ENCODE measurements at places on chromosomes 2 and 18. TPM values are rescaled to one million over a fixed set of nuclear protein-coding genes. Genes with fewer than 3 reads are reported as not detected.

DNA sequence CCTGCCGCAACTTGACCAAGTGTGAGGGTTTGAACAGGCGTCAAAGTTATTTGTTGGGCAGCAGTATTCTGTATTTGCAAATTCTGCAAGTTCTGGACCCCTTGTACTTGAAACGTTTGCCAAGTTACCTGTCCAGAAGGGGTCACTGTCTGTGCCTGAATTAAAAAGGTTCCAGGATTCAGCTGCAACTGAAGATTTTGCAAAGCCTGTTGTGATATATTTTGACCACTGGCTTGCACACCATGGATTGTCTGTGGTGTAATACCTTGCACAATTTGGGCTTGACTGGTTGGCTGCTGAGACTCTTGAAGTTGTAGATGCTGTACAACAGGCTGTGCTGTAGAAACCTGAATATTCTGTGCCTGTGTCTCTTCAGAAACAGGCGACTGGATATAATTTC lies 10.2 kb downstream of the SP3 start:
- DNase-seq: no peak

The FBXO15 gene
- total RNA-seq: 3.1 TPM

The SCG2 gene
- total RNA-seq: 52.9 TPM

DNA sequence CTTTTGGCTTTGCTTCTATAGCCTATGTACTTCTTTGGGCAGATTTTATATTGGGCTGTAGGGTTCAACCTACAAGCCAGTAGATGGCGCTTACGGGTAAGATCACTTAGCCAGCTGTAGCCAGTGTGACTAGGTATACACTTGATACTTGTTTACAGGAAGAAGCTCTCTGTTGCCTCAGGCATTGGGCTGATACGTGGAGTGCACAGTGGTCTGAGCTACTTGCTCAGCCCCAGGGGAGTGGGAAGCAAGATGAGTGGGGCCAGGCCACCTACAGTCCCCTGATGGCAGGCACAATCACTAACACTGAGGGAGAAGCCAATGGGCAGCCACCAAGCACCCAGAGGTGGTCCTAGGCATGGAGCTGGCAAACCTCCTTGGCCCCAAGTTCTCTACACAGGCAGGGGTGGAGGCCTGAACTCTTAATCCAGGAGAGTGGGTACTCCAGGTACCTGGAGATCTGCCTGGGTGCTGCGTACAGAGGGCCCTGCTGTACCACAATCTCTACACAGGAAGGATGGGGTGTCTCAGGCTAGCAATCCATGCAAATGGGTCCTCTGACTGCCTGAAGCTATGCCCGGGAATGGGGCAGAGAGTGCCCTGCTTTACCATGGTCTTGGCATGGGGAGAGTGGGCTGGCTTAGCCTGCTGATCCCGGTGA lies 122.2 kb downstream of the NCOA1 start:
- DNase-seq: no peak

- no peak for DNase-seq
Observed at GRCh38 chr2:46169467-46169866, 127.7 kb upstream of the EPAS1 start.

The EML4 gene
- total RNA-seq: 41.6 TPM

GRCh38 chr2:197707316-197708213 lies 2.4 kb downstream of the MARS2 start:
- no peak for DNase-seq

The ITGB6 gene
- 0.16 TPM for total RNA-seq

The C2orf49 gene
- 33.5 TPM for total RNA-seq
